Naive thymus-derived CD4-positive, alpha-beta T cell (primary cell): ENCODE measurements at places on chromosomes 4 and X. TPM values are rescaled to one million over a fixed set of nuclear protein-coding genes. Genes with fewer than 3 reads are reported as not detected.
A peak's percentile ranks its signal among the peaks of the same experiment; 100 is the strongest.

DNA sequence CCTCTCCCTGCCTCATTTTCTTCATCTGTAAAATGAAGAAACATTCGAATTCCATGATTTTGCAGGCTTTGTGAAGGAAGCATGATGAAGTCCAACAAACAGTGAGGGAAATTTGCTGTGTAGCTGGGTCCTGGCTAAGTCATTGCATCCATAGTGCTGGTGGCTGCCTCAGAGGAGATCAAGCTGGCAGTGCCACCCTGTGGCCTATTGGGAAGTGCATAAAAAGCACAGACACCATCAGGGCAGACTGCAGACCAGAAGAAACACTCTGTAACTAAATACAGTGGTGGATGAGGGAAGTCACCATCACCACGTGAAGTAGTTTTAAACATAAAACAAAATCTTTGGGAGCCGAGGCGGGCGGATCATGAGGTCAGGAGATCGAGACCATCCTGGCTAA, 40.7 kb upstream of the DDX3X start:
- no peak overlapping the region for H3K4me3 ChIP-seq
- DNase-seq = no peak
- H3K27me3 ChIP-seq = no peaks in the 10 kb centered on the region
- no peaks in the 10 kb centered on the region for H3K36me3 ChIP-seq
- H3K27ac ChIP-seq = no peak overlapping the region

- DNase-seq = no peak
- no peak overlapping the region for H3K4me3 ChIP-seq
- no peaks in the 10 kb centered on the region for H3K4me1 ChIP-seq
- no peaks in the 10 kb centered on the region for H3K27me3 ChIP-seq
Measured at GRCh38 chr4:187075514-187075913, 351.9 kb upstream of the FAT1 start.

GRCh38 chr4:59122626-59123025, 2012.4 kb upstream of the IGFBP7 start:
- no peaks in the 10 kb centered on the region for H3K4me1 ChIP-seq
- H3K4me3 ChIP-seq = no peak overlapping the region
- H3K27me3 ChIP-seq = no peaks in the 10 kb centered on the region
- no peak overlapping the region for H3K27ac ChIP-seq
- H3K36me3 ChIP-seq = no peaks in the 10 kb centered on the region
- DNase-seq = no peak

DNA sequence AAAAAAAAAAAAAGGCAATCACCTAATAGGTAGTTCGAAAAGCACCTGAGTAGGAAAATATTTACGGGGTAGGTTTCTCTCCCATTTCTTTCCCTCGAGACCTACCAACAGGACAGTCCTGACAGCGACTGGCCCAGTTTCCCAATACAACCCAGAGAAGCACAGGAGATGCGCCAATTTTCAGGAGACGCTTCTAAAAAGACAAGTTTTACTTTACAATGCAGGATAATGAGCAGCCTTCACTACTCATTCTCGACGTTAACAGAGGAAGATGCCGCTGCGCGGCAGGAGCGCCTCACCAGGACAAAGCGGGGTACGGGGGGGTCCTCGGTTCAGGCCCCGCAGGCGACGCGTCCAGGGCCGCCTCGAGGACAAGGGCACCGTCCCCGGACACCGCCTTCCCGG, 708 bp downstream of the BCLAF3 start:
- H3K4me3 ChIP-seq = peak overlapping the region; percentile 44
- no peaks in the 10 kb centered on the region for H3K27me3 ChIP-seq
- peak overlapping the region; percentile 71 for H3K27ac ChIP-seq

DNA sequence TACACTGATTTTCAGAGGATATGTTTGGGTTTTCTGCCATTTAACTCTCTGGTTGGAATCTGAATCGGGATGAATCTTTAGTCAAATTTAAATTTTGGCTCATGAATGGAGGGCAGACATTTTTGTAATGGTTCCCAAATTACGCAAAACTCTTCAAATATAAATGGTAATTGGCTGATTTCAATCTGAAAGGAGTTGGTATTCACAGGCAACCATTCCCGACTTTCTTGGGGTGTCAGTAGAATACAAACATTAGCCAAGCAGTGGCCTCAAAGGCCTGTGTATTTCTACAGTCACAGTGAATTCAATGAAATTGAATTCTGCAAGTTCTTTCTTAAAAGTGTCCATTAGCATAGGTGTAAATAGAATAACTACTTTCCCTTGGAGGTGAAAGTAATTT, 668.8 kb upstream of the PRKX start:
- H3K36me3 ChIP-seq = no peaks in the 10 kb centered on the region
- H3K4me3 ChIP-seq = no peak overlapping the region
- H3K27ac ChIP-seq = no peak overlapping the region
- no peaks in the 10 kb centered on the region for H3K27me3 ChIP-seq

DNA sequence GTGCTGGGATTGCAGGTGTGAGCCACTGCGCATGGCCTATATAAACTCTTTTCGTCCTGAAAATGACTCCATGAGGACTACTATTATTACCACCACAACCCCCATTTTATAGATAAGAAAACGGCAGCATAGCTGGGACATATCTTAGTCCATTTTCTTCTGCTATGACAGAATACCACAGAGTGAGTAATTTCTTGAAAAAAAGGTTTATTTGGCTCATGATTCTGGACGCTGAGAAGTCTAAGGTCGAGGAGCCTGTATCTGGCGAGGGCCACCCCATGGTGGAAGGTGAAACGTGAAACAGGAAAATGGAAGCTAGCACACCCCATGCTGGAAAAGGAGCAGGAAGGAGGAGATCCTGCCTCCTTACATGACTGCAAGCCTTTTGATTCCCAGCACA, 68.9 kb downstream of the SMIM20 start:
- H3K4me1 ChIP-seq = no peaks in the 10 kb centered on the region
- H3K36me3 ChIP-seq = no peaks in the 10 kb centered on the region
- H3K4me3 ChIP-seq = no peak overlapping the region

GRCh38 chr4:20496068-20496467, 204.2 kb upstream of the PACRGL start:
- no peak for DNase-seq
- H3K4me3 ChIP-seq = no peak overlapping the region
- H3K36me3 ChIP-seq = no peaks in the 10 kb centered on the region
- H3K4me1 ChIP-seq = no peaks in the 10 kb centered on the region
- no peaks in the 10 kb centered on the region for H3K27me3 ChIP-seq
- H3K27ac ChIP-seq = no peak overlapping the region

DNA sequence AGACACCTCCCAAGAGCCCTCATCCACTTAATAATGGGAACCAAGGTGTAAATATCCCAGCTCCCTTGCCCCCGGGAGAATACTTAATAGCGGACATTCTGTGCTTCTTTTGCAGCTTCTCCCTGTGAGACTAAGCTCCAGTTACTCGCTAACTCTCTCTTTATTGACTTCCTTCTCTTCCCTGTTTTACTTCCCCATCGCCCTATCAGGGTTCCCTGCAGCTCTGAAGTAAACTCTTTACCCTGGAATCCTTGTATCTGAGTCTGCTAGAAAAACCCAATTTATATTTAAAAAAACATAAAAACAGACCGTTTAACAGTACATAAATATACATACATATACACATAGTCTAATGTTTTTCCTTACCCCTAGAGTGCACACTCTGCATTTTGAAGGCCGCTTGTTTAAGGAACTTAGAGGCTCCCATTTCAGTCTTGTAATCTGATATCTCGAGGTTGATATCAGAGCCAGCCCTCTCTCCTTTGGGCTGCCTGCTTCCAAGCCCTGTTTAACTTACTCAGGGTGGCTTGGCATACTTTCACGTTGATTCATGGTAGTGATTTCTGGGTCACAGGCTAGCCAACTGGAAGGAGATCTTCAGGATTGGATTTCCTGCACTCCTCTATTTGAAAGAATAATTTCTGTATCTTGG, 177.4 kb upstream of the SCML1 start:
- H3K36me3 ChIP-seq = no peaks in the 10 kb centered on the region
- no peak overlapping the region for H3K27ac ChIP-seq
- H3K4me3 ChIP-seq = no peak overlapping the region
- no peaks in the 10 kb centered on the region for H3K4me1 ChIP-seq

GRCh38 chr4:181331214-181331613, 912.0 kb upstream of the TENM3 start:
- no peaks in the 10 kb centered on the region for H3K27me3 ChIP-seq
- DNase-seq = no peak
- H3K27ac ChIP-seq = no peak overlapping the region
- H3K36me3 ChIP-seq = no peaks in the 10 kb centered on the region

DNA sequence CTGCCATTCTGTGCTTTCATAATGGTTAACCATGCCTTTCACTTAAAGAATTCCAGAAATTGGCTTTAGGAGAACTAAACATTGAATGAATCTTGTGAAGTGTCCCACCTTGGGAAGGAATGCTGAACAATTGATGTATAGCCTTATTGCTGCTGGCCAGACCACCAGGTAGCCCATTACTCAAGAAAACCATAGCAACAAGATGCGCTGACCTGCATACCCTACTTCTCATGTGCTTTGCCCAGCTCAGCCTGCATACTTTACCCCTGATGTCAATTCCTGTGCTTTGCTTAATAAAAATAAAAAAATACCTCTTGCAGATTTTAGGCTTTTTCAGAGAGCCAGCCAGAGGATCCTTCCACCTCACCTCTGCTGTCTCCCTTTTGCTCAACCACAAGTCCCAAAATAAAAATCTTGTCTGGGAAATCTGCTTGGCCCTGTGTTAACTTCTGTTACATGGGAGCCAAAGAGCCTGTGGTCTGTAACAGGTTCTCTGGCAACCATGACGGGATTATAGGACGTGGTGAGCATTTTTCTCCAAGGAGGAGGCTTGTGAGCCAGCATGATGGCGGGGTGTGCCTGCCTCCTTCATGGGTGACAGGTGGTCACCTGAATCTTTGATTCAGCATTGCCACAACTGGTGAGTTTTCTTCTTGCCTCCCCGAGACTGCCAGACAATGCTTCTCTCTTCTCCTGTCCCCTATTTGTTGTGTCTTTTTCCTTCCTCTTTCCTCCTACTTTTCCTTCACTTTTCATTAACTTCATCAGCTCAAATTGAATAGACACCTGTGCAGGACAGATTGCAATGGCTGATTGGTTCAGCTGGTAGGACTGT, 106.8 kb downstream of the ARSJ start:
- no peak overlapping the region for H3K4me3 ChIP-seq
- peaks cover 4% of the 10 kb centered on the region for H3K4me1 ChIP-seq
- no peaks in the 10 kb centered on the region for H3K27me3 ChIP-seq
- no peak for DNase-seq
- no peaks in the 10 kb centered on the region for H3K36me3 ChIP-seq

DNA sequence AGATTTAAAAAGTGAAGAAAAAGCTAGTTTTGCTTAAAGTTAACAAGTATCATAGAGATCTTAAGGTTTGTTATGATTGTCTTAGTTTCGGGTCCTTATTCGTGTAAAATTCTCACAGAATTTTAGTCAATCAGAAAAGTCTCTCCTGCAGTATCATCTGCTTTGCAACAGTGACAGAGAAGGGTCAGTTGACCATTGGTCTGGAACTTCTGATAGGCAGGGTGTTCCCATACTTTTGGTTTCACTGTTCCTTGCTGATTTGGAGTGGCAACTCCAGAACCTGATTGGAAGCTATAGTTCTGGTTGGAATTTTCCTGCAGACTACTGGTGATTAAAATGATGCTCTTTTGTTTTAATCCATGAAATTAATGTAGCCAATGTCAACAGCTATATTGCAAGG, 1.8 kb downstream of the IL15 start:
- H3K36me3 ChIP-seq = no peaks in the 10 kb centered on the region
- DNase-seq = no peak
- no peak overlapping the region for H3K4me3 ChIP-seq
- H3K4me1 ChIP-seq = peaks cover 10% of the 10 kb centered on the region

DNA sequence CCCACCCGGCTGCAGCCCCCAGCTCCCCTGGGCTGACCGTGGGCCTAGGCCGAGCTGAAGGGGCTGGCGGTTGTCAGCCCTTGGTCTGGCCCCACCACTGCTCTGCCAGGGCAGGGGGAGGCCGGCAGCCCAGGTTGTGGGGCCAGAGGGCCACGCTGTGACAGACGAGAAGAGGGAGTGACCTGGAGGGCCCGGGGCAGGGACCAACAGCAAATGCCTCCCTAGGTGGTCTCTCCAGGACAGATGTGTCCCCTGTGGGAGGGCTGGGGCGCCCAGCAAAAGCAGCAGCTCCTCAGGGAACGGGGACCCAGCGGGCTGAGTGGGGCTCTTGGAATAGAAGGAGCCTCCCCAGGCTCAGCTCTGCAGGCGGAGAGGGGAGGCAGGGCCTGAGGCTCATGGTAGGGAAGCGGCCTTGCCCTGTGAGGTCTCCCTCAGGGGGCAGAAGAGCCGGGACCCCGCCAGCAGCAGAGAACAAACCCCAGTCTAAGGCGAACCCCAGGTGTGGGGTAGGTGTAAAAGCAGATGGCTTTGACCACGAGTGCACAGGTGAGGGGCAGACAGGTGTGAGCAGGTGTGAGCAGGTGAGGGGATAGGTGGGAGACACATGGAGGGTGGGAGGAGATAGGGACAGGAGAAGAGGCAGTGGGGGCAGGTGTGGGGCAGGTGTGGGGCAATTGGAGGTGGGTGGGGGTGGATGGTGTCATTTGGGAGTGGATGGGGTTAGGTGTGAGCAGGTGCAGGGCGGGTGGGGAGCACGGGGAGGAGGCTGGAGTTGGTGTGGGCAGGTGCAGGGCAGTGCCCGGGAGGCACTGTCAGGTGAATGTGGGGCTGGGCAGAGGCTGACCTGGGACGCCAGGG, 34.1 kb upstream of the SPON2 start:
- no peak for DNase-seq
- peaks cover 44% of the 10 kb centered on the region for H3K4me1 ChIP-seq
- peaks cover 20% of the 10 kb centered on the region for H3K36me3 ChIP-seq
- H3K27ac ChIP-seq = no peak overlapping the region

DNA sequence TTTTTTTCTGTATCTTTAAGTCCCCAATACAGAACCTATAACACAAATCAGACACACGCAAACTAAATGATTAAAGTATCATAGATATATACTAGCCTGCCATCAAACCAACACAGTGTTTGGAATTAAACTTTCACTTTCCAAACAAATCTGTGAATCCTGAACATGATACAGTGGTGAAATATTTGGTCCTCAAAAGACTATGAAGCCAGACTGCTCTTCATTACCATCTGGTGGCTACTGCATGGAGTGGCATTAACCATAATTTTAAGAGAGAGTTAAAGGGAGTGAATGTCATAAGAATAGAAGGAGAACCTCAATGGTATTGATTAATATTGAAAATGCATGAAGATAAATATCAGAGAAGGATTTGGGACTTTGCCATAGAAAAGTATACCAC, 9.2 kb upstream of the GABRA4 start:
- DNase-seq = no peak
- no peaks in the 10 kb centered on the region for H3K4me1 ChIP-seq
- H3K4me3 ChIP-seq = no peak overlapping the region
- no peaks in the 10 kb centered on the region for H3K27me3 ChIP-seq

- no peaks in the 10 kb centered on the region for H3K4me1 ChIP-seq
- no peaks in the 10 kb centered on the region for H3K36me3 ChIP-seq
- H3K27me3 ChIP-seq = no peaks in the 10 kb centered on the region
- no peak overlapping the region for H3K27ac ChIP-seq
Measured at GRCh38 chr4:112201915-112202505, 29.6 kb upstream of the AP1AR start.

SUV39H1 gene
- 4.6 TPM for total RNA-seq

NDST4 gene
- total RNA-seq = not detected

UGT8 gene
- not detected for total RNA-seq

UBE2K gene
- 85.0 and 90.9 TPM in 2 replicates for total RNA-seq

GDI1 gene
- total RNA-seq = 106 TPM

SHROOM2 gene
- not detected for total RNA-seq
